Hepatocyte (in vitro differentiated cells): ENCODE measurements at places on chromosomes 13 and 19. TPM values are rescaled to one million over a fixed set of nuclear protein-coding genes. Genes with fewer than 3 reads are reported as not detected.
A peak's percentile ranks its signal among the peaks of the same experiment; 100 is the strongest.

Gene ARL11
- polyA plus RNA-seq = 0.22 TPM in 1 of 2 replicates, not detected in the other

Gene FLT3
- polyA plus RNA-seq = 0.09 and 0.29 TPM in 2 replicates

DNA sequence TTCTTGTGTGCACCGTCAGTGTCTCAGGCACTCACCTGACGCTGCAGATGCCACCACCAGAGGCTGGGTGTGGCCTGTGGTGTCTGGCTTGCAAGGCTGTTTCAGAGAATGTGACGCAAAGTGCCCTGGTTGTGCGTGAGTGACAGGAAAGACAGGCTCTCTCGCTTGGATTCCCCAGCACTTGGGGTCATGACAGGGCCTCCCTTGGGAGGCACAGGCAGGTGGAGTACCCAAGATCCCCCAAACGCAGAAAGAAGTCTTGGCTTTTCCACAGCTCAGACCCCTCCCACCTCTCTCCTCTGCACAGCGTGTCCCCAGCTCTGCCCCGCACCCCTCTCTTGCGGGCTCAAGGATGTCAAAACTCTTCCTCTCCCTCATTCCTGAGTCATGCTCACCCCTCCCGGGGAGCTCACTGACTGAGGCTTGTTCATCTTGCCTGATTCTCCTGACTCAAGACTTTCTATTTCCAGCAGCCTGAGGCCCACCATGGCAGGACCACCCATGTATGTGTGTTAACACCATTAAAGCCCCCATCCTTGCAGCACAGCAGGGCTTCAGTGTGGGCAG lies 21.0 kb downstream of the DHX34 start:
- DNase-seq = peak; percentile 35

DNA sequence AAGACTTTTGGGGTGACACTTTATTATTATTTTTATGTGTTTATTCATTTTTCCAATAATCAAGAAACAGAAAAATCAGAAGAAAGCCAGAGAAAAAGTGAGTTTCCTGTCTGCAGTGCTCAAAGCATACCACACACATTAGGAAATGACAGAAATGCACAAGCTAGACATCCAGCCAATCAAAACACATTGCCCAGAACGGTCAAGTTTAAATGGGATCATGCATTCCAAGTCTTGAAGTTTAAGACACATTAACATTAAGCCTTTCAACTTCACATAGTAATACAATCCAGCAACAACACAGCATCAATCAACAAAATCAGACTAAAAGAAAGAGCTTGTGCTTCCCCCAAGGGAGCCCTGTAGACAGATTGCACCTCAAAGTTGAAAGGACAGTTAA lies 28.7 kb upstream of the MEDAG start:
- no peak for DNase-seq

DNA sequence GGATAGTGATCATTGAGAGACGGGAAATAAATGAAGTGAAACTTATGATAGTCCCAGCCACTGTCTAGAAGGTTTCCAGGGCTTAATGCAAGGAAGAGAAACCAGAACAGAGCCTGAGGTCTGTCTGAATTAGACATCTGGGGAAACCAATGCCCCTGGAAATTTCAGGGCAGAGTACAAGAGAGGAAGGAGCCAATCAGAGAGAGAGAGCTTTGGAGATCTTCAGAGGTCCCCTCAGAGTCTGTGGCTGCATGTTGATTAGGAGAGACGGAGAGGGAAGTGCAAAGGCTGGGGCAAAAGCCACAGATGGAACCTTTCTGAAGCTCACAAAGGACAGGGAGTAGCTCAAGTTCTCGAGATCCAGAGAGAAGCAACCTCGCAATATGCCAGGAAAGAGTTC lies 378.0 kb downstream of the DNAJC15 start:
- DNase-seq = no peak

- no peak for DNase-seq
These were observed 945.0 kb upstream of the PCDH20 start for GRCh38 chr13:62360609-62361008.

GRCh38 chr13:40920826-40921225 lies 98.3 kb downstream of the ELF1 start:
- DNase-seq = no peak

GRCh38 chr19:31545777-31546176 lies 196.5 kb upstream of the TSHZ3 start:
- no peak for DNase-seq

DNA sequence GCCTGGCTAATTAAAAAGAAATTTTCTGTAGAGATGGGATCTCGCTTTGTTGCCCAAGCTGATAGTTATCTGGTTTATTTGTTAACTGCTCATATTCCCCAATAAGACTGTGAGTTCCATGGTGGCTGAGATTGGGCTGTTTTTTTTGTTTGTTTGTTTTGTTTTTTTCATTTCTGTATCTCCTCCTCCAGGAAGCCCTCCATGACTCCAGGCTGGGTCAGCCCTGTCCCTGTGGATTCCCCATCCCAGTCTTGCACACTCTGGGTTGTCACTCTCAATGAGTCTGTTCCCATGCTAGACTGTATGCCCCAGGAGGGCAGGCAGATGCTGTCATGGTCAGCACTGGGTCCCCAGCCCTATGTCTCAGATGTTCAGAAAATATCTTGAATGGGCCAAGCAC lies 2.9 kb downstream of the EML2 start:
- no peak for DNase-seq

DNA sequence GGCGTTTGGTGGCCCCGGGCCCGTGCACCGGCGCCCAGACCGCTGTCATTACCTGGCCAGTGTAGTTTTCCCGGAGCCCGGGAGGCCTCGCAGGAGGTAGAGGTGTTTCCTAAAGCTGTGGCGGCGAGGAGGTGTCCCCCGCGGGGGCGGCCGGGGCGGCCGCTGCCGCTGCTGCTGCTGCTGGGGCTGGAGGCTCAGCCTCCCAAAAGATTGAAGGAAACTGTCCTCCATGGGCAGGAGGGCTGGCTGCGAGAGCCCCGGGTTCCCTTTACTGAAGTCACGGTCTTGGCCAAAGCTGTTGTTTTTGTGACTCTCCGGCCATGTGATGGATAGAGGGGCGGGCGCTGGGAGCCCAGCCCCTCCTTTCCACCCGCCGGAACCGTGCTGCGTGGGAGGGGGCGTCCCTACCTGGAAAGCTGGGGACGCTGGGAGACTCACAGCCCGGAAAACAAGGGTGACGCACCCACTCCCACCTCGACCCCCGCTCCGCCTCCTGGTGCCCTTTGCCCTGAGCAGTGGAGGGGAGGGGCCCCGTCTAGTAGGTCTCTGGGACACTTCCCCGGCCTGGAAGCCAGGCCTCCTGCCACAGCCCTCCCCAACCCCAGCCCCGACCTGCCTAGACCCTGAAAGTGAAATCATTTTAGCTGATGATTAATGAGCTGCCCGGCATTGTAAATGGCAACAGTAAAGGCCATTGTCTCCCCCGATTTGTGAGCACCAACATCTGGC lies at the start of gene N4BP2L1:
TSS of gene N4BP2L1 (minus strand) at position 279 of the 729 bp plus-strand sequence. CDS start at position 231, 48 bp downstream.
- peak; percentile 79 for DNase-seq

DNA sequence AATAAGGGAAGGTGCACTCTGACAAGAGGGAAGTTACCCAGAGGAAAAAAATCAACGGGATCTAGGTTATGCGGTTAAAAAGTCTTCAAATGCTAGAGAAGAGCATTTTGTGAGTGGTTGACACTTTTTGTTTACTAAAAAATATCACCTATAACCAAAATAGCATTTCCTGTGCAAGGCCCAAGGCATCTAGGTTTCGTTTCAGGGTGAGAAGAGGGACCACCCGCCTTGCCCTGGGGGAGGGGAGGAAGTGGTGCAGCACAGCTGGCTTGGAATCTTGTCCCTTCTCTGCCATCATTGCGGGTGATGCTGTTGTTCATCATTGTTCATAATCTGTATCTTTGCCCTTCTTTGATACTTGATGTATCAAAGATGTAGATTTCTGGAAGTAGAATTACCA lies 80.6 kb downstream of the NUFIP1 start:
- no peak for DNase-seq

- DNase-seq = no peak
These were observed 495.5 kb downstream of the FOXO1 start for GRCh38 chr13:40170982-40171381.

DNA sequence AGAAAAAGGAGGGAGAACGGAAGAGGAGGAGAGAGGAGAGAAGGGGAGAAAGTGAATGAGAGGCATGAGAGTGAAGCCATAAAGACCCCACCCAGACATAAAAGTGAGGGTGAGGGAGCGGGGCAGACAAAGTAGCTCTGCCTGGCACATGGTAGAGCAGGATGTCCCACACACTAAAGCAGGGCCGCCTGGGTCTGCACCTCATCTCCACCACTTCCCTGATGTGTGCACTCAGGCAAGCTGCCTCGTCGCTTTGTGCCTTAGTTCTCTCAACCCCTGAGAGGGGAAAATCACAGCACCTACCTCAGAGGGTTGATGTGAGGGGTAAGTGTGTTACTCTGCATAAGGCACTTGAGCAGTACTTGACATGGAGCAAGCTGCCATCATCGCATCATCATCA lies 488.1 kb downstream of the COG6 start:
- no peak for DNase-seq

GRCh38 chr13:27857282-27857681 lies 62.5 kb upstream of the PDX1 start:
- no peak for DNase-seq

DNA sequence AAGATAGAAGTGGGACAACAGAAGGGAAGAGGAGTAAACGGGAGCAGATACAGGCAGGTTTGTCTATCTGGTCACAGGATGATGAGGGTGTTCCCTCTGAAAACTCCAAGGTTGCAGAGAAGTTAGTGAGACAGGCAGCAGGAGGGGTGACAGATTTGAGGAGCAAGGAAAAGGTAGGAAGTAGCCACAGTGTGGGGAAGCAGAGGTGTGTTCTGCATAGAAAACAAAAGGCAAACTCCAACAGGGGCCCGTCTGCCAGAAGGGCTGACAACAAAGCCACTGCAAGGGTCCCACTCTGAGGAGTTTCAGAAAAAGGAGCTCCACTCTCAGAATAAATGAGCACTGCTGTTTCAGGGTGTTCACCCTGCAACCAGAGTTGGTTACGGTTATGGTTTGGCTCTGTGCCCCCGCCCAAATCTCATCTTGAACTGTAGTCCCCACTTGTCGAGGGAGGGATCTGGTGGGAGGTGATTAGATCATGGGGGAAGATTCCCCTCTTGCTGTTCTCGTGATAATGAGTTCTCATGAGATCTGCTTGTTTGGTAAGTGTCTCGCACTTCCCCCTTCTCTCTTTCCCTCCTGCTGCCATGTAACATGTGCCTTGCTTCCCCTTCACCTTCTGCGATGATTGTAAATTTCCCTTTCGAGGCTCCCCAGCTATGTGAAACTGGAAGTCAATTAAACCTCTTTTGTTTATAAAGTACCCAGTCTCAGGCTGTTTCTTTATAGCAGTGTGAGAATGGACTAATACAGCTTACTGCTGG lies 32.1 kb downstream of the SMAD9 start:
- no peak for DNase-seq

GRCh38 chr13:58999851-59000250 lies 1163.9 kb downstream of the DIAPH3 start:
- DNase-seq = no peak
